PC-9 (cell line): ENCODE measurements at places on chromosomes 12 and 14. TPM values are rescaled to one million over a fixed set of nuclear protein-coding genes. Genes with fewer than 3 reads are reported as not detected.

DNA sequence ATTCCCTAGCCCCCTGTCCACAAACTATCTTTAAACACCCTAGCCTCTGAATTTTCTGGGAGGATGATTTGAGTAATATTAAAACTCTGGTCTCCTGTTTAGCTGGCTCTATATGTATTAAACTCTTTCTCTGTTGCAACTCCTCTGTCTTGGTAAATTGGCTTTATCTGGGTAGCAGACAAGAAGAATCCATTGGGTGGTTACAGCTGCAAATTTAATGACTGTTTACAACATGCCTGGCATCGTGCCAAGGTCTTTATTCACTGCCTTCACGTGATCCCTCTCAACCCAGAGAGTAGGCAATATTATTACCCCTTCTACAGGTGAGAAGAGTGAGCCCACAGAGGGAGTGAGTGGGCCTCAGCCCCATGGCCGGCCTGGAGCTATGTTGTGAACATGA lies 77.8 kb upstream of the MYL2 start:
- H3K27me3 ChIP-seq: peaks cover 45% of the 10 kb centered on the region
- no peaks in the 10 kb centered on the region for H3K36me3 ChIP-seq
- H3K4me3 ChIP-seq: no peak overlapping the region
- no peaks in the 10 kb centered on the region for H3K4me1 ChIP-seq
- DNase-seq: no peak

DNA sequence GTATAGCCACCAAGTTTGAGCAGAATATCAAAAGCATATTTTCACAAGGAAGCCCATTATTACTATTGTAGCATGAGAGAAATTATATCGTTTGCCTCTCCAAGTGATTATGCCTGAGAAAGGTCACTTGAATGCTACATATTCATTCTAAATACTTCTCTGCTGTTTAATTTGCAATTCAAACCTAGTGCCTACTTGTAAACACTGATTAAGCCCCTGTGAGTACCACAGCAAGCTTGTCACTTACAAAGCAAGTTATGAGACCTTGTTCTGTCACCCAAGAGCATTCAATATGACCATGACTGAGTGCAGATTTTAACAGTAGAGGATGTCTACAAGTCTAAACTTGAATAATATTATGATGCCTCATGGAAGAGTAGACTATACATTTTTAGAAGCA lies 124.7 kb upstream of the SSTR1 start:
- no peak for DNase-seq
- H3K4me3 ChIP-seq: no peak overlapping the region
- H3K36me3 ChIP-seq: no peaks in the 10 kb centered on the region
- no peaks in the 10 kb centered on the region for H3K4me1 ChIP-seq

GRCh38 chr14:59356312-59356711 lies 108.9 kb downstream of the GPR135 start:
- no peaks in the 10 kb centered on the region for H3K27me3 ChIP-seq
- H3K36me3 ChIP-seq: peaks cover 10% of the 10 kb centered on the region; the same call in 1 of the 2 replicates
- DNase-seq: no peak
- peak overlapping the region; percentile 82 for H3K27ac ChIP-seq

DNA sequence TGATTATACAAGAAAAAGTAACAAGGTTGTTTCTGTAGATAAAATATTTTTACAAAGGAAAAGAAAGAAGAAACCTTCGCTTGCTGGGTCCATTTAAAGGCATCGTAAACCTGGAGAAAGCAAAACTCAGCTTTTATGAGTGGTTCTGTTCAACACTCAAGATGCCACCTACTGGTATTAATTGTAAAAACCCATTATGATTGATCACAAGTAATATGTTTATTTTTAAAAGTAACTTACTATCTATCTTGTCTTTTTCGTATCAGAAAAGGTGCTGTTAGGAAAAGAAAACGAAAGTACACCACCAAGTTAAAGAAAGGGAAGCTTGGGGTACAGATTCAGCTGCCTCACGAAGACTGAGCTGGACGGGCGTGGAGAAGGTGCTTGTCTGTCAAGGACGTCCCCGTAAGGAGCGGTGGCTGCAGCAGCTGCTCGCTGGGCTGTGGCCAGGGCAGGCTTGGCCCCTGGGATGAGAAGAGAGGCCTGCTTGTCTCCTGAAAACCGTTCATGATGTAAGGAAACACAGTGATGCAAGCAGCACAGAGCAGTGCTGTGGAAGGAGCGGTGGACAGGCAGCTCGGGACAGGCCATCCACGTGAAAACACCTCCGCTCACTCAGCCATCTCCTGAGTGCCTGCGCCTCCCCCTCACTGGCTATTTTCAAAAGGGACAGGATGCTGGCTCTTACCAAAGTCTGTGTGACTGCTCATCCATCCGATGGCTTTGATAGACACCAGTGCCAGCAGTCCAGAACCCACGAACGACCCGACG lies 25.0 kb downstream of the SLC15A4 start:
- H3K36me3 ChIP-seq: no peaks in the 10 kb centered on the region
- no peak for DNase-seq
- H3K27me3 ChIP-seq: no peaks in the 10 kb centered on the region
- no peak overlapping the region for H3K4me3 ChIP-seq
- H3K4me1 ChIP-seq: no peaks in the 10 kb centered on the region
- H3K27ac ChIP-seq: no peak overlapping the region

DNA sequence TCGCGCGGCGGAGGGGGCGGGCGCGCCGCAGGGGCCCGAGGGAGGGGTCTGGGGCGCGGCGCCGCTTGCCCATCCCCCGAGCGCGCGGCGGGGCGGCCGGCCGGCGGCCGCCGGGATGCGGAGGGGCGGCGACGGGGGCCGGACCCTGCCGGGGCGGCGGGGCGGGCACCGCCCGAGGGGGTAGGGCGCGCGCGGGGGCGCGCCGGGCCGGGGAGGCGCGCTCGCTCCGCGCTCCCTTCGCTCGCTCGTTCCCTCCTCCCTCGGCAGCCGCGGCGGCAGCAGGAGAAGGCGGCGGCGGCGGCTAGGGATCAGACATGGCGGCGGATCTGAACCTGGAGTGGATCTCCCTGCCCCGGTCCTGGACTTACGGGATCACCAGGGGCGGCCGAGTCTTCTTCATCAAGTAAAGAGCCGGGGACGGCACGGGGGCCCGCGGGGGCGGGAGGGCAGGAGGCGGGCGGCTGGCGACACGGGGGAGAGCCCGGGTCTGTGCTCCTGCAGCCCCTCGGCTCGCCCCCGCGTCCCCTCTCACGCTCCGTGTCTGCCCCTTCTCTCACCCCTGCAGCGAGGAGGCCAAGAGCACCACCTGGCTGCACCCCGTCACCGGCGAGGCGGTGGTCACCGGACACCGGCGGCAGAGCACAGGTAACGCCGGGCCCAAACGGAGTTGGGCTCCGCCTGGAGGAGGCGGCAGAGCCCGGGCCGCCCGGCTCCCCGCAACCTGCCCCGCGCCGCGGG lies at the start of gene PLEKHA5:
Gene PLEKHA5 (plus strand): TSS at position 248 of the 738 bp plus-strand sequence. CDS start 67 bp downstream, at position 315.
- DNase-seq: peak; percentile 83
- H3K4me1 ChIP-seq: peaks cover 21% of the 10 kb centered on the region
- peak within 1 kb of the TSS; percentile 75 for H3K4me3 ChIP-seq
- peaks cover 13% of the 10 kb centered on the region; the same call in 1 of the 2 replicates for H3K36me3 ChIP-seq
- no peaks in the 10 kb centered on the region for H3K27me3 ChIP-seq

The PTGDR gene
- not detected in 2 replicates for total RNA-seq

The PCBP2 gene
- total RNA-seq: 668 and 833 TPM in 2 replicates

The LMBR1L gene
- 53.9 and 63.3 TPM in 2 replicates for total RNA-seq

The DEGS2 gene
- total RNA-seq: 0.11 and 0.15 TPM in 2 replicates
